ENCODE measurements at places on chromosomes 6 and 20.
A peak's percentile ranks its signal among the peaks of the same experiment; 100 is the strongest.

- no peak for ATAC-seq
These were observed 30.1 kb upstream of the SCAF8 start for GRCh38 chr6:154703124-154703523.

GRCh38 chr6:41422161-41422560 lies 86.8 kb downstream of the NCR2 start:
- no peak for ATAC-seq

- ATAC-seq, result no peak
These were observed 245.8 kb downstream of the SYNE1 start for GRCh38 chr6:152391179-152391880.

GRCh38 chr20:3652676-3653596 lies 10.3 kb downstream of the GFRA4 start:
- no peak for ATAC-seq

DNA sequence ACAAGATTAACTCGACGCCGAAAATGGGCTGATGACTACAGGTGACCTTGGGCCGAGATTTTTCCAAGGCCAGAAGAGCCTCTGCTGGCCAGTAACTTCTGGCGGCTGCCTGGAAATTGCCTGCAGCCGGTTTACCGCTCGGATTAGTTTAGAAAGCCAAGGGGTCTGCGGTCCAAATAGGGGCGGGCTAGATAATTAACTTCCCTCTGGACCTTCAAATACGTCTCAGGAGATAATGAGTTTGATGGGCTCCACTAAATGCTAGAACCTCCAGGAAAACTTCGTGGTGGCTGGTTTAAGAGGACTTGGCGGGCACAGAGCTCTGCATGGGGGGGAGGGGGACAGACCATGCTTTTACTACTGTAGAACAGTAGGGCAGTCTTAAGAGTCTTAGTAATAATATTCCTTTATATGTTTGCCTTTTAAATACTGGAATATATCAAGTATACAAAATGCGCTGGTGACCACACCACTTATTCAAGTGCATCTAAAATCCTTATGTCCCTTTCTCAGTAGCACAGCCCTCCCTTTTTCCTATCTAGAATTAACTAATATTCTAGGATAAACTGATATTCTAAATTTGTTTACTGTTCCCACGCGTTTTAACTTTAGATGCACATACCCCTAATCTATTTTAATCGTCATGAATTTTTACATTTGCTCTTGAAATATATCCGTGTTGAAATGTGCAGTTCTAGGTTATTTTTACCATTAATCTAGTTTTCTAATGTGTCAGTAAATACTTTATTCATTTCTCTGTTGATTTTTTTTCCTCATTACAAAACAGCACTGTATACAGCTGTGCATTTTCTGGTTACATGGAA lies 107.5 kb upstream of the PRSS16 start:
- ATAC-seq, result peak; percentile 44

DNA sequence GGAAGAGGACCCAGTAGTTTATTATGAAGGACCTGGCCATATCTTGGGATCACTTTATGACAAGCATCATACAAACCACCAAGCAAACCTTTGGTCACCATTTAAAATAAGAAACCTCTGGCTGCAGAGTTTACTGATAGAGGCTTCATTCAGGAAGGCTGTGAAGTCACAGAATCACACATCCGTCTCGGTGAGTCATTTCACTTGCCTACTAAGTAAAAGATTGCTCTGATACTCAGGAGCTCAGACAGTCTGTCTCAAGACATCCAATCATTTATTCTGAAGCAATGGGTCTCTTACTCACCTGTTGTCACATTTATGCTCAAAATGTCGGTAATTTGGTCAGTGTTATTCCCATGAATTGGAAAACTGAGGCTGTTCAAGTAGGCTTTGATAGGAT lies 33.7 kb downstream of the ADGRF5 start:
- no peak for ATAC-seq

GRCh38 chr6:111553580-111553979 lies 52.1 kb downstream of the TRAF3IP2 start:
- no peak for ATAC-seq

- ATAC-seq, result no peak
These were observed 13.4 kb downstream of the DCBLD1 start for GRCh38 chr6:117495869-117496268.

- ATAC-seq, result no peak
These were observed 53.1 kb downstream of the MAFB start for GRCh38 chr20:40635971-40636370.

DNA sequence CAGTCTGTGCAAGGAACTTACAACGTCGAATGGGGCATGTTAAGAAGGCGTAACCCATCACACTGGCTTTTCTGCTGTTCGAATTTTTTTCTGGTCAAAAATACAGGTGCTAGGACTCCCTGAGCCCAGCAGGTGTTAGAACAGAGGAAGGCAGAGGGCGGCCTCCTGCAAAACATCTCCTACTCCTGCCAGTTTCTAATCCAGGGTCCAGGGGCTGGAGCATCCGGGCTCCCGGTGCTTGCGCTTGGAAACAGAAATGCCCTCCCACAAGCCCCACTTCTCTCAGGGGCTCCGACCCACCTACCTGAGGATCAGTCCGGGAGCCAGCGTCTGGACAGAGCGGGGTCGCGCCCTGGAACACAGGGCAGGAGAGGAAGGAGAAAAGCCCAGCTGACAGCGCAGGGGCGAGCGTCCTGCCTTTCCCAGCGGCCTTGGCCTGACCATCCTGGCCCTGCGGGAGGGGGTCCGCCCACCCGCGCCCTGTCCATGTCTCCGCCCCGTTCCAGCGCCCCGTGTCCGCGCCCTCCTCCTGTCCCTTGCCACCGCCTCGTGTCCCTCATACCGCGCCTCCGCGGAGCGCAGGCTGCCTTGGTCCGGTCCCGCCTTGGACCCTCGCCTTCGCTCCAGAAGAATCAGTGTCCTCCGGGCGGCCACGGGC lies 14.8 kb upstream of the LPA start:
- peak; percentile 24 for ATAC-seq

- no peak for ATAC-seq
These were observed 30.6 kb downstream of the SPINT4 start for GRCh38 chr20:45752746-45753145.

DNA sequence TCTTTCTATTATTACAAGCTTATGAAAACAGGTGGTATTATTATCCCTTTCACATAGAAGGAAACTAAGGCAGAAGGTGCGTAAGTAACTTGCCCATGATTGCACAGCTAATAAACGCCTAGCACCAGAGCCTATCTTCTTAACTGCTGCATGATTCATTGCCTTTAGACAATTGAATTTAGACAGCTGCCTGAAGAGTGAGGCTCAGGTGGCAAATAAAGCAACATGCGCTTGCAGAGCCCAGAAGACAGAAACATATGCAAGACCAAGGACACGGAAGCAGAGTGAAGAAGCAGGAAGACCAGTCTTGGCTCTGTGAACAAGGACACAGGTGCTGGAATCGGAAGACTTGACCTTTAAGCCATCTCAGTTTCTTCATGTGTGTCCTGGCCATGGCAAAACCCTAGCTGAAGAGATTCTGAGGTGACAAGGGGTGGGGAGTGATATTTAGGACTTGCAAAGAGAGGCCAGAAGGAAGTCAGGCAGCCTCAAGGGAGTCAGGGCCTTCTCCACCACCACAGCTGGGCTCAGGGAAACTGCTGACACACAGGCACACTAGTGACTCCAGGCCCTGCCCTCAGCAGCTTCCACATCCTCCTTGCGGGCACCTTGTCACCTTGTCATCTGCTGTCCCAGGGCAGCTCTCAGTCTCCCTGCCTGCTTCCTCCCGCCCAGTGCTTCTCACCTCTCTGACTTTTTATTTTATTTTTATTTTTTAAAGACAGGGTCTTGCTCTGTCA lies 91.7 kb upstream of the SLC22A16 start:
- peak; percentile 88 for ATAC-seq

- ATAC-seq, result peak; percentile 42
These were observed 254.7 kb downstream of the GMPR start for GRCh38 chr6:16493112-16493511.

DNA sequence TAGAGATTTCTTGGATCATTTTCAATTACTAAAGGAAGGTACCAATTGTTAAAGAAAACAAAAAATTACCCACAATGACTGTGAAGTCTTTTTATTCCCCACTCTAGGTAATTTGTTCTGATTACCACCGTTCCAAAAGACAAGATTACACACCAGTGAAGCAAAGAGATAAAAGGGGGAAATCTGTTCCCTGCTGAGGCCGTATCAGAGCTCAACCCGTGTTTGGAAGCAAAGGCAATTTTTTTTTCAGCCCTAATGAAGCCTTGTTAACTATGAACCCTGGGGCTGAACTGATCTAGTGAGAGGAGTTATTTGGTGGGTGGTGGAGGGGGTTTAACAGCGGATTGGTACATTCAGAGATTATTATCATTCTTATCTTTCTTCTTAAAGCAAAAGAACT lies 128.5 kb downstream of the ALDH8A1 start:
- no peak for ATAC-seq

- ATAC-seq, result no peak
These were observed 39.3 kb upstream of the HIVEP1 start for GRCh38 chr6:11972806-11973205.

Data from stimulated activated memory B cell treated with anti-CD40 and anti-IgM and Interleukin-4, amounts not matched to agents 10 μg/mL and 1 μg/mL and 100 μg/mL, for 72 hours (primary cell).